ENCODE measurements at places on chromosomes 4 and X. TPM values are rescaled to one million over a fixed set of nuclear protein-coding genes. Genes with fewer than 3 reads are reported as not detected.
A peak's percentile ranks its signal among the peaks of the same experiment; 100 is the strongest.

DNA sequence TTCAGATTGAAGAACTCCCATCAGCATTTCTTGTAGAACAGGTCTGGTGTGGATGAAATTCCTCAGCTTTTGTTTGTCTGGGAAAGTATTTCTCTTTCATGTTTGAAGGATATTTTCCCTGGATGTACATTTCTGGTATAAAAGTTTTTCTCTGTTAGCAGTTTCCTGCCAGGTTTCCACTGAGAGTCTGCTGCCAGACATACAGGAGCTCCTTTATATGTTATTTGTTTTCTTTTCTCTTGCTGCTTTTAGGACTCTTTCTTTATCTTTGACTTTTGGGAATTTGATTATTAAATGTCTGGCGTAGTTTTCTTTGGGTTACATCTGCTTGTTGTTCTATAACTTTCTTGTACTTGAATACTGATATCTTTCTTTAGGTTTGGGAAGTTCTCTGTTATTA lies 486.5 kb downstream of the ARAP2 start:
- H3K27ac ChIP-seq = no peak overlapping the region
- no peaks in the 10 kb centered on the region for H3K4me1 ChIP-seq
- no peak for DNase-seq
- no peaks in the 10 kb centered on the region for H3K36me3 ChIP-seq

DNA sequence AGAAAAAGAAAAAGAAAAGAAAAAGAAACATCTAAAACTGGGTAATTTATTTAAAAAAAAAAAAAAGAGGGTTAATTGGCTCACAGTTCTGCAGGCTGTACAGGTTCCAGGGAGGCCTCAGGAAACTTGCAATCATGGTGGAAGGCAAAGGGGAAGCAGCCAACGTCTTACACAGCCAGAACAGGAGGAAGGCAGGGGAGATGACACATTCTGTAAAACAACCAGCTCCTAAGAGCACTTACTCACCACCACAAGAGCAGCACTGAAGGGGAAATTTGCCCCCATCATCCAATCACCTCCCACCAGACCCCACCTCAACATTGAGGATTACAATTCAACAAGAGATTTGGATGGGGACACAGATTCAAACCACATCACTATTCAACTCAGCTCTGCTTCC lies 36.8 kb upstream of the TMEM184C start:
- no peaks in the 10 kb centered on the region for H3K36me3 ChIP-seq
- H3K27ac ChIP-seq = no peak overlapping the region
- DNase-seq = no peak
- H3K4me1 ChIP-seq = no peaks in the 10 kb centered on the region

DNA sequence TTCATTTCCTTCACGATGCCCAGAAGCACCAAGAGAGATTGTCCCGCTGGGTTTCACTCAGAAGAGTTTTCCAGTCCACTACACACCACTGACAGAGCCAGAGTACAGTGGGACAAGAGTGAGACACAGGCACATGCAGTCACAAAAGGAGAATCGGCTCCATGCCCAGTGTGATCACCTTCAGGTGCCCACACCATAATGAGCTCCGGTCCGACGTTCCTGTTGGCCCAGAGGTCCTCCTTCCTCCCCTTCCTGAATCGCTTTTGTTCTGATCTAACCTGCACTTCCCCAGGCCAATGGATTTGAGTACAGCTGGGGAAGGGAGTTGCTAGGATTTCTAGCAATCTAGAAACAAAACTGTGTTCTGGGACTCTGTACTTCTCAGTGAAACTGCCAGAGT lies 4.6 kb upstream of the CHRNA9 start:
- no peaks in the 10 kb centered on the region for H3K36me3 ChIP-seq
- DNase-seq = no peak
- H3K4me3 ChIP-seq = no peak overlapping the region
- no peaks in the 10 kb centered on the region for H3K4me1 ChIP-seq
- H3K27me3 ChIP-seq = no peaks in the 10 kb centered on the region
- no peak overlapping the region for H3K27ac ChIP-seq

DNA sequence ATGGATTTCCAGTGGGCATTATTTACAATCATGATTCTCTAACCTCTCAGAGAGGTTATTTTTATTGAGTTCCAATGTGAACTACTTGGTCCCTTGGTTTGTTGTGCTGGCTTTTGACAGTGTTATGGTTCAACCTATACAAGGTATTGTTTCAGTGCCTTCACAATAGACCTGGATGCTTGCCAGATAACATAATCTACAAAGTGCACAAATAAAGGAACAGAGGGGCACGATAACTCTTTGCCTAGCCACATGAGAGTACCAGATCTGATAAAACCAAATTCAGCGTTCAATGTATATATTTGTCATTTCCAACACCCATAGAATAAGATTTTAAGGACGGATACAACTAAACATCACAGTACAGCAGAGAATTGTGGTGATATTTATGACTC lies 120.8 kb downstream of the RASL11B start:
- no peak for DNase-seq
- no peak overlapping the region for H3K27ac ChIP-seq
- H3K4me1 ChIP-seq = no peaks in the 10 kb centered on the region
- no peaks in the 10 kb centered on the region for H3K36me3 ChIP-seq

The ETDA gene
- total RNA-seq = not detected

GRCh38 chr4:141216002-141216761 lies 4.5 kb upstream of the ZNF330 start:
- H3K27me3 ChIP-seq = no peaks in the 10 kb centered on the region
- no peak overlapping the region for H3K4me3 ChIP-seq
- DNase-seq = no peak
- H3K36me3 ChIP-seq = no peaks in the 10 kb centered on the region
- H3K27ac ChIP-seq = no peak overlapping the region

DNA sequence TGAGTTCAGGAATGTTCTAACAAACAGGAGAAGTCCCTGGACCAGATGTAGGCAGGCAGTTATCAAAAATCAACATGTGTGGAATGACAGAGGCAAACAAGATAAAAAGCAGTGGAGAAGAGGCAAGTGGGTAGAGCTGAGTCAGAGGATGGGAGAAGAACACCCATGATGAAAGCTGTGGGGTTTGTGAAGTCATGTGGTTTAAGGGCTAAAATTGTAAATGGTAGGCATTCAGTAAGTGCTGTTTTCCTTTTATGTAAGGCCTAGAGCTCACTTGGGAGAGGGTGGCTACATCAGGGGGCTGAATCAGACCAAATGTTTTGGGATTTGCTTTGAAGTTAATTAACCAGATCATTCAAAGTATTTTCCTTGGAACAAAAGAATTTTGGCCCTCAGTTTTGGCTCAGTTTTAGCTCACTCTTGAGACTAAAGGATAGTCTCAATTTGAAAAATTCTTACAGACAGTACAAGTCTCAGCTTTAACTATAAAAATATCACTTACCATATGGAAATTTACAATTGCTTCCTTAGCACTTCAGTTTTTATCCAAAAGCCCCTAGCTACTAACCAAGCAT lies 114.5 kb upstream of the PCDH7 start:
- no peak for DNase-seq
- H3K4me1 ChIP-seq = no peaks in the 10 kb centered on the region
- no peaks in the 10 kb centered on the region for H3K36me3 ChIP-seq
- H3K27me3 ChIP-seq = no peaks in the 10 kb centered on the region
- H3K27ac ChIP-seq = no peak overlapping the region

DNA sequence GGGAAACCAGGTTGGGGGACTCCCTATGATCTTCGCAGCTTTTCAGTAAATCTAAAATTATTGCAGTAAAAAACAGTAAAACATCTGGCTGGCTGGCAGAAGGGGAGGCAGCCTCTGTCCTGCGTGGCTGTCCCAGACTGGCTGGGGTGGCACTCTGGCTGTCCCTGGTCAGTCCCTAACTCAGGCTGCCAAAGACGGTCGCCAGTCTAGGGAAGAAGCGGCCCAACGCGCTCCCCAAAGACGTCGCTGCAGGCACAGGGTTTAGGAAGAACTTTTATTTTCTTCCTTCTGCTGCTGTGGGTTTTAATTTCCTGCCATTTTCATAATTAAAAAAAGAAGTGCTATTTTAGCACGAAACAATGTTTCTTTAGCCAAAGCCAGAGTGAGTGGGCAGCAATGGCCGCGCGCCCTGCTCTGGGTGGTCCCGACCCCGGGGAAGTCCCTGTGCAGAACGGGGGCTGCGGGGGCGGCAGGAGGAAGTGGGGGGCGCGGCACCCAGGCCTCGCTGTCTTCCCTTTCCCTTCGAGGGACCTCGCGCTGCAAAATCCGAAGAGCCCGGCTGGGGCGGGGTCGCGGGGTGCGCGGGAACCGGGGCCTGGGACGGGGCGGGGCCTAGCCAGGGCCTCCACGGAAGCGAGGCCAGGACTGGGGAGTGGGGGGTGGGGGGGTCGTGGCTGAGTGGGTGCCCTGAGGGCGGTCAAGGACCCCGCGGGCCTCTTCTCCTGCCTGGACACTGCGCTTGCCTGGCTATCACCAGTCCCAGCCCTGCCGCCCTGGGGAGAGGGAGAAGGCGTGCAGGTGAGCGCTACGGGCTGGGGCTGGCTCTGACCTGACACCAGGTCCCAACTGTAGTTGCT lies 6.3 kb upstream of the LETM1 start:
- no peaks in the 10 kb centered on the region for H3K36me3 ChIP-seq
- H3K4me1 ChIP-seq = peaks cover 6% of the 10 kb centered on the region
- no peak overlapping the region for H3K4me3 ChIP-seq
- peaks cover 49% of the 10 kb centered on the region for H3K27me3 ChIP-seq
- no peak for DNase-seq

GRCh38 chr4:134174271-134174670 lies 27.3 kb downstream of the PABPC4L start:
- DNase-seq = no peak
- H3K4me3 ChIP-seq = no peak overlapping the region
- H3K4me1 ChIP-seq = no peaks in the 10 kb centered on the region
- no peaks in the 10 kb centered on the region for H3K27me3 ChIP-seq

DNA sequence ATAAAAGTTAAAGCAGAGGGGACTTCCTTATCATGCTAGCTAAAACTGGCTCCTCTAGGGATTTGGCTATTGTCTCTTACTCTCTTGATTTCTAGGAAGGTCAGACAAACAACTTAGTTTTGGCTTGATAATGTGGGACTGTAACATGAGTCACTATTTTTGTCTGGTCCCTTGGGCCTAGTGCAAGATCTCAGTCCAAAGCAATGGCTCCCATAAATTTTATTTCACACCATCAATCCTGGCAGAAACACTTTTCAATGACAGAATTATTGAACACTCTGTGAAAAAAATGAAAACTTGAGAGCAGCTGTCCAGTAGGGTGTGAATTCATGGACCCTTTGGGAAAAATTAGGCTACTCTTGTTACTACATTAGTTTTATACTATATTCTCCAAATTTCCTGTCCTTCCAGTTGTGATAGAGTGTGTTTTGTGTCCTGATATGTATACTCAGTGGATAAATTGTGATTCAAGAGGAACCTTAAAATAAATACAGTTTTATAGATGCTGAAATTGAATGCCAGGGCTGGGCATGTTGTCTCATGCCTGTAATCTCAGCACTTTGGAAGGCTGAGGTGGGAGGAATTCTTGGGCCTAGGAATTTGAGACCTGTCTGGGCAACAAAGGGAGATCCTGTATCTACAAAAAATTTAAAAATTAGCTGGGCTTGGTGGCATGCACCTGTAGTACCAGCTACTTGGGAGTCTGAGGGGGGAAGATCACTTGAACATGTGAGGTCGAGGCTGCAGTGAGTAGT lies 10.8 kb upstream of the SNCA start:
- no peak for DNase-seq
- H3K4me3 ChIP-seq = no peak overlapping the region
- no peak overlapping the region for H3K27ac ChIP-seq
- no peaks in the 10 kb centered on the region for H3K27me3 ChIP-seq
- H3K36me3 ChIP-seq = no peaks in the 10 kb centered on the region

- H3K36me3 ChIP-seq = no peaks in the 10 kb centered on the region
- no peak overlapping the region for H3K27ac ChIP-seq
- no peak overlapping the region for H3K4me3 ChIP-seq
- no peaks in the 10 kb centered on the region for H3K4me1 ChIP-seq
Measured at GRCh38 chrX:117327373-117327772, 789.2 kb downstream of the KLHL13 start.

The KANTR gene
- total RNA-seq = 15.7 TPM

The GATA1 gene
- not detected for total RNA-seq

The MAB21L2 gene
- 693 TPM for total RNA-seq

DNA sequence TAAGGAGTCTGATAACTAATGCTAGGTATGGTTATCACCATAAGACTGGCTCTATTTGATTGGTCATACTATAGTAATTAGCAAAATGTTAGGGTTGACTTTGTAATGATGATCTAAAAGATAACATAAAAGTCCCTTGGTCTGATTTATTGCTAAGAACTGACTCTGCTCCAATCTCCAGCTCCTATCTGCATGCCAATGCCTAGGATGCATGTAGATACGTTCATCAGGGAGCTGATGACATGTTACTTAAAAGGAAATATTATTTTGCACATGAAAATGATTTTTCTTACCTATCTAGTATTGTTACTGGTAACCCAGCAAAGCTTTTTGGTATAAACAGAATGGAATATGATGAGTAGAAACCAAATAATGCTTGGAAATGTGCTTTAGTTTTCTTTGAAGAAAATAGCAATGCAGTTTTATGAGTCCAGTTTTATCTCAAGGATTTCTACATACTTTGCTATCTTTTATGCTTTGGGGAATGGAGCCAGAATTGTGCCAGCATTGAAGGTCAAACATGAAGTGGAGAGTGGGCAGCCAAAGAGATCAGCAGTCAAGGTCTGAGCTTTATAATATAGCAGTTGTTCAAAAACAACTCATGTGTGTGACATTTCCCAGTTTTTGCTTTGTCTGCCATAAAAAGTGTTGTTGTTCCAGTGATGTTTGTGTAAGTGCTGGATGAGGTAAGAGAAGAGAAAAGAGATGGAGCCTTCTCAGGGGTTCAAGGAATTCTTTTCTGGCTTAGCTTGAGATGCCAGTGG lies 121.0 kb downstream of the ARHGAP24 start:
- H3K27ac ChIP-seq = no peak overlapping the region
- no peak for DNase-seq
- H3K27me3 ChIP-seq = no peaks in the 10 kb centered on the region
- H3K4me1 ChIP-seq = no peaks in the 10 kb centered on the region
- H3K36me3 ChIP-seq = no peaks in the 10 kb centered on the region
- no peak overlapping the region for H3K4me3 ChIP-seq

The NDST3 gene
- under 0.01 TPM for total RNA-seq

GRCh38 chr4:139922406-139923024 lies 231.5 kb downstream of the MAML3 start:
- H3K27ac ChIP-seq = peak overlapping the region; percentile 77
- H3K4me1 ChIP-seq = peaks cover 61% of the 10 kb centered on the region
- DNase-seq = no peak
- H3K4me3 ChIP-seq = no peak overlapping the region

- DNase-seq = no peak
- H3K4me1 ChIP-seq = no peaks in the 10 kb centered on the region
- H3K4me3 ChIP-seq = no peak overlapping the region
Measured at GRCh38 chr4:146148021-146148420, 27.5 kb upstream of the LSM6 start.

GRCh38 chr4:173046818-173047217 lies 121.8 kb upstream of the GALNT7 start:
- no peak for DNase-seq
- no peaks in the 10 kb centered on the region for H3K27me3 ChIP-seq
- no peaks in the 10 kb centered on the region for H3K36me3 ChIP-seq
- H3K27ac ChIP-seq = no peak overlapping the region
- H3K4me3 ChIP-seq = no peak overlapping the region

Data from sigmoid colon (tissue), 7 donors.